Aorta (tissue), 5 donors: ENCODE measurements at places on chromosomes 5 and 9. TPM values are rescaled to one million over a fixed set of nuclear protein-coding genes. Genes with fewer than 3 reads are reported as not detected.

GRCh38 chr5:107615299-107615817 lies 55.4 kb downstream of the EFNA5 start:
- no peaks in the 10 kb centered on the region for H3K36me3 ChIP-seq
- H3K27me3 ChIP-seq, result no peaks in the 10 kb centered on the region
- no peak overlapping the region for H3K27ac ChIP-seq
- DNase-seq, result no peak

GRCh38 chr5:74254257-74254656 lies 386.3 kb downstream of the ENC1 start:
- DNase-seq, result no peak
- H3K36me3 ChIP-seq, result no peaks in the 10 kb centered on the region
- H3K4me1 ChIP-seq, result no peaks in the 10 kb centered on the region
- H3K4me3 ChIP-seq, result no peak overlapping the region

- H3K36me3 ChIP-seq, result no peaks in the 10 kb centered on the region
- H3K4me3 ChIP-seq, result no peak overlapping the region
- no peaks in the 10 kb centered on the region for H3K27me3 ChIP-seq
- no peak for DNase-seq
- no peaks in the 10 kb centered on the region for H3K4me1 ChIP-seq
These were observed 234.3 kb upstream of the ANKH start for GRCh38 chr5:15105799-15106393.

DNA sequence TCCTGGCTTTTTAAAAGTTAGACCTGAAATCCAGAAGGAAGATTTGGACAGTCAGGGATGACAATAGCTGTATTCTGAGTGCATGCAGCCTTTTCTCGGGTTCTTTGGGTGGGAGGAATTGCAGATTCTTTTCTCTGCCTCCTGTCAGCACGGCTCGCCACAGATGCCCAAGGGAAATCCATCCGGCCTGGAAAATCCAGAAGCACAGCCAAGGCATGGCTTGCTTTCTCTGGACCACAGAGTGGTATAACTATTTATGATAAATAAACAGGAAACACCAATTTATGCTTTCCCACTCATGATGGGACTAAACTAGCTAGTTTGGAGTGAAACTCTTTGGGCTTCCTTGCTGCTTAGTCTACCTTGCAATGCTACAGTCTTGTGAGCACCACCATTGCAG lies 59.1 kb downstream of the C9orf152 start:
- no peak overlapping the region for H3K4me3 ChIP-seq
- no peak for DNase-seq
- peak overlapping the region; percentile 25 for H3K27ac ChIP-seq
- no peaks in the 10 kb centered on the region for H3K27me3 ChIP-seq
- no peaks in the 10 kb centered on the region for H3K36me3 ChIP-seq
- peaks cover 12% of the 10 kb centered on the region for H3K4me1 ChIP-seq

- peaks cover 7% of the 10 kb centered on the region for H3K36me3 ChIP-seq
- no peak overlapping the region for H3K27ac ChIP-seq
- H3K27me3 ChIP-seq, result no peaks in the 10 kb centered on the region
- DNase-seq, result no peak
These were observed 41.3 kb downstream of the HABP4 start for GRCh38 chr9:96491079-96491879.

DNA sequence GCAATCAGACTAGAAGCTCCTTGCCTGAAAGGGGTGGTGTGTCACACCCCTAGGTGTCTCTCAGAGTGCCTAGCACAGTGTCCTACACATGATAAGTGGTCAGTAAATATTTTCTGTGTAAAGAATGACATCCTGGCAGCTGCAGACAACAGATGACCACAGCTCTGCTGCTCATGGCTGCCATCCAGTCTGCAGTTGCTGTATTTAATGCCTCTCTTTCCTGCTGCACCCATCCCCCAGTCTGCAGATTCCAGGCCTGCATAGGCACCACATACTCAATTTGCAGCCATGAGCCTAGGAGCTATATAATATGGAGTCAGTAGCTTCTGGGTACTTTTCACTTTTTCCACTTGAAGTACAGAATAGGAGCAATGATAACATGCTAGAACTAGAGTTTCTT lies 94.9 kb upstream of the NR4A3 start:
- DNase-seq, result no peak
- H3K27ac ChIP-seq, result no peak overlapping the region
- no peaks in the 10 kb centered on the region for H3K4me1 ChIP-seq
- H3K27me3 ChIP-seq, result no peaks in the 10 kb centered on the region
- no peak overlapping the region for H3K4me3 ChIP-seq

Gene PCDHB13
- total RNA-seq, result 6.7 TPM

GRCh38 chr9:26786564-26786963 lies 106.0 kb downstream of the CAAP1 start:
- no peaks in the 10 kb centered on the region for H3K27me3 ChIP-seq
- DNase-seq, result no peak
- no peak overlapping the region for H3K27ac ChIP-seq
- no peaks in the 10 kb centered on the region for H3K4me1 ChIP-seq
- no peaks in the 10 kb centered on the region for H3K36me3 ChIP-seq

GRCh38 chr9:36492865-36493264 lies 79.8 kb upstream of the MELK start:
- no peaks in the 10 kb centered on the region for H3K27me3 ChIP-seq
- H3K36me3 ChIP-seq, result no peaks in the 10 kb centered on the region
- no peak for DNase-seq
- H3K4me3 ChIP-seq, result no peak overlapping the region

DNA sequence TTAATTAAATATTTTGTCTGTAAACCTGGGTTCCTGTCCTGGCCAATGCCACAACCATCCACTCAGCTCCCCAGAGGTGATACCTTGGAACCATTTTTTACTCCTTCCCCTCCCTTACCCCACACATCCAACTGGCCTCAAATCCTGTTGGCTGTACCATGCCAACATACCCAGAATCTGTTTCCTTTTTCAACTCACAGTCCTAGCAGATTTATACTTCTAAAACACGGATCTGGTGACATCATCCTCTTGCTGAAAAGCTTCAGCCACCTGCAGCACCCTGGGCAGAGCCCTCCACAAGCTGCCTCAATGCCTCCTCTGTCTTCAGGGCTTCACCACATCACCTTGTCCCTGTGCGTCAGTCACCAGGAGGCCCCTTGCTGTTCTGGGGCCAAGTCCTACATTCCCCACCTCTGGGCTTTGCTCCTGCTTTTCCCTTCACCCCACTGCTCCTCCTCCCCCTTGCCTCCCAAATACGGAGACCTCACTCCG lies 14.9 kb downstream of the SEMA6A start:
- no peak overlapping the region for H3K4me3 ChIP-seq
- no peaks in the 10 kb centered on the region for H3K36me3 ChIP-seq
- no peaks in the 10 kb centered on the region for H3K4me1 ChIP-seq
- no peaks in the 10 kb centered on the region for H3K27me3 ChIP-seq

Gene SCGB3A2
- total RNA-seq, result not detected

GRCh38 chr5:62922191-62922590 lies 343.6 kb downstream of the LRRC70 start:
- no peak overlapping the region for H3K4me3 ChIP-seq
- no peak overlapping the region for H3K27ac ChIP-seq
- no peaks in the 10 kb centered on the region for H3K36me3 ChIP-seq
- H3K4me1 ChIP-seq, result no peaks in the 10 kb centered on the region
- DNase-seq, result no peak
- no peaks in the 10 kb centered on the region for H3K27me3 ChIP-seq

Gene INVS
- total RNA-seq, result 33.3 TPM

DNA sequence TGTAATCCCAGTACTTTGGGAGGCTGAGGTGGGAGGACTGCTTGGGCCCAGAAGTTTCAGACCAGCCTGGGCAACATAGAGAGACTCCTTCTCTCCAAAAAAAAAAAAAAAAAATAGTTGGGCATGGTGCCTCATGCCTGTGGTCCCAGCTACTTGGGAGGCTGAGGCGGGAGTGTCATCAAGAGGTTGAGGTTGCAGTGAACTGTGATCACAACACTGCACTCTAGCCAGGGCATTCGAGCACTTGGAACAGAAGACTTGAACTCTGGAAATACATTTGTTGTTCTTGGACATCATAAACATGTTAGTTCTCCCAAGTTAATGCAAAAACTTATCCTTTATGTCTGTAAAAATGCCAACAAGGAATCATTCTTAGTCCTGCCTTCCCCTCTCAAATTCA lies 29.6 kb downstream of the EHMT1 start:
- H3K4me1 ChIP-seq, result no peaks in the 10 kb centered on the region
- no peak overlapping the region for H3K27ac ChIP-seq
- DNase-seq, result peak; percentile 9
- H3K36me3 ChIP-seq, result no peaks in the 10 kb centered on the region

GRCh38 chr5:108515517-108516105 lies 133.7 kb upstream of the FBXL17 start:
- no peaks in the 10 kb centered on the region for H3K36me3 ChIP-seq
- no peaks in the 10 kb centered on the region for H3K27me3 ChIP-seq
- no peak overlapping the region for H3K4me3 ChIP-seq
- DNase-seq, result no peak
- H3K4me1 ChIP-seq, result no peaks in the 10 kb centered on the region
- no peak overlapping the region for H3K27ac ChIP-seq

Gene RNF208
- total RNA-seq, result 2.2 TPM

DNA sequence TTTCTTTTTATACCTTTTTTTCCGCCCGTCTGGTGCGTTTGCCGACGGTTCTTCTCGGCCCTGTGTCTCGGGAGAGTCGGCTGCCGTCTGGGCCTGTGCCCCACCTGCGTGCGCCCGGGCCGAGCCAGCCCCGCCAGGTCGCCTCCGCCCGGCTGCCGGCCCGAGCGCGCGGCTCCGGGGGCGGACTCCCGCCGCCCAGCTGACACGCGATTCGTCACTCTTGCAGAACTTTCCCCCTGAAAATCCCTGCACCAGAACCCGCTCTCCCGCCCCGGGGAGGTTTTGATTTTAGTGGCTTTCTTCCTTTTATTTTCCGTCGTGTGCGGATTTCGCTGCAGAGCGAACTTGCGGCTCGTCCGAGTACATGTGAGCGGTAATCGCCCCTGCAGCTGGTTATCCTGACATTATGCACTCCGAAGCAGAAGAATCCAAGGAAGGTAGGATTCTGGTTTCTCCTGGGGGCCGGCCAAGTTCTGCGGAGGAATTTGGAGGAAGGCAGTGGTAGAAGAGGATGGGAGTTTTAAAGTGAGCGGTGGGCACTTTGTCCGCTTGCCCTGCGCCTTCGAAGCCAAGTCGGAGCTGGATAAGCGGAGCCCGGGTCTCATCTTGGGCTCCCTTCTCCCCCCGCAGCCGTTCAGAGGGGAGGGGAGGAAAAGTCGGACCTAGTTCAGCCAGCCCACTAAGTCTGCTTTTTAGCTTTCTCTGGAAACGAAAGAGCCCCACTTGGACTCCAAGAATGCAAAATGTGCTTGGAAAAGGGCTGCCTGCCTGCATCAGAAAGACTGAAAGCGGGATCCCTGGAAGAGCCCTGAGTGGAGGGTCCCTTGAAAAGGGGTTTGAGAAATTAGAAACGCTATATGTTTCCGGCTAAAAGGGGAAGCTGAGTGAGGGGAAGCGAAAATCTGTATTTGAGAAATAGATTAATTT lies at the start of gene TNFAIP8:
Gene TNFAIP8 (plus strand): TSS at position 335 of the 927 bp plus-strand sequence. CDS start 72 bp downstream, at position 407.
- DNase-seq, result peak; percentile 84
- no peaks in the 10 kb centered on the region for H3K27me3 ChIP-seq
- H3K4me1 ChIP-seq, result no peaks in the 10 kb centered on the region
- H3K4me3 ChIP-seq, result peak within 1 kb of the TSS; percentile 70
- peak within 1 kb of the TSS; percentile 22 for H3K27ac ChIP-seq
- no peaks in the 10 kb centered on the region for H3K36me3 ChIP-seq

- H3K36me3 ChIP-seq, result no peaks in the 10 kb centered on the region
- H3K27me3 ChIP-seq, result no peaks in the 10 kb centered on the region
- no peaks in the 10 kb centered on the region for H3K4me1 ChIP-seq
These were observed 115.2 kb upstream of the WWC1 start for GRCh38 chr5:168176251-168176650.

Gene NR4A3
- total RNA-seq, result 60.3 TPM
